ENCODE measurements at places on chromosomes 5 and 9.

GRCh38 chr9:127550751-127551150 is 61.3 kb upstream of the STXBP1 start:
- no peak for DNase-seq

DNA sequence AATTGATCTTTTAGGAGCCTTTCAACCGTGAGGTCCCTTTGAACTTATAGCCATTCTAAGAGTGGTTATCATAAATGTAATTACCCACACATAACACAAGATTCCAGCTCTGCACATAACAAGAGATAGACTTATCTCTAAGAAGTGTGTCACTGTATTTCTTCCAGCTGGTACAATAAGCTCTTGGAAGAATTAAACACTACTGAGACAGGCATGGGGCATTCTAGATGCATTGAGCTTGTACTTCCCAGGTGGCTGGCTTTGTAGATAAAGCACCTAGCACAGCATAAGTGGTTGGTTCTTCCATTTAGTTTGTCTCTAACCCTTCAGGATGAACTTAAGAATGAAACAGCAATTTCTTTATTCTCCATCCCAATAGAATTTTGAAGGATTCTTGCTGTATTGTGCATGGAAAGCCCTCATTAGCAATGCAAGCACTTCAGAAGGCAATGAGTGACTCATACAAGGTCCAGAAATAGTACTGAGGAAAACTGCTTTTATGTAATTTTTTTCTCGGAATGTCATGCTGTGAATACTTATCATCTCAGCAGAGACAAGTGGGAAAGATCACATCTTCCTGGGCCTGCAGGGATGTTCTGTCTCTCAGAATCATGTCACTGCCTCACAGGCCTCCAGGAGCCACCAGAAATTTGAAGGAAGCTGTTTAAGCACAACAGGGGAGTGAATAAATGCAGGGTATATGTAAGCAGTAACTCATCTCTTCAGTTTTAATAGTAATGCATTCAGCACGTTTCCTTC is 91.1 kb upstream of the CD180 start:
- no peak for DNase-seq

- DNase-seq: no peak
Observed at GRCh38 chr5:170542691-170543293, 39.0 kb downstream of the KCNIP1 start.

DNA sequence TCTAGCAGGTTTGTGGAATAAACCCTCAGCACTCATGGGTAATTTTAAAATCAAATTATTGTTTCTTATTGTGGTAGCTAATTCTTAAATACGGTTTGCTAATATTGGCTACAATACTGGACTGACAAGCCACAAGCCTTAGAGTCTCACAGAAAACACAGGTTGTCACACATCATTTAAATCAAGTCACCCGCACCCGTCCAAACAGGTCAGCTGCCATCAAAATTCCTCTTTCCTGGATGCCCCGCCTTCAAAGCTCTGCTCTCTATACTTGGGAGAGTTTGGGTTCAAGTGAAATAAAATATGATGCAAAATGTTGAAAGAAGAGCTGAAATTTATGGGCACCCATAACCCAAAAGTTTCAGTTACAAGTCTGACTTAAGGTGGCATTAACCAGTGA is 12.3 kb upstream of the SUSD1 start:
- no peak for DNase-seq

DNA sequence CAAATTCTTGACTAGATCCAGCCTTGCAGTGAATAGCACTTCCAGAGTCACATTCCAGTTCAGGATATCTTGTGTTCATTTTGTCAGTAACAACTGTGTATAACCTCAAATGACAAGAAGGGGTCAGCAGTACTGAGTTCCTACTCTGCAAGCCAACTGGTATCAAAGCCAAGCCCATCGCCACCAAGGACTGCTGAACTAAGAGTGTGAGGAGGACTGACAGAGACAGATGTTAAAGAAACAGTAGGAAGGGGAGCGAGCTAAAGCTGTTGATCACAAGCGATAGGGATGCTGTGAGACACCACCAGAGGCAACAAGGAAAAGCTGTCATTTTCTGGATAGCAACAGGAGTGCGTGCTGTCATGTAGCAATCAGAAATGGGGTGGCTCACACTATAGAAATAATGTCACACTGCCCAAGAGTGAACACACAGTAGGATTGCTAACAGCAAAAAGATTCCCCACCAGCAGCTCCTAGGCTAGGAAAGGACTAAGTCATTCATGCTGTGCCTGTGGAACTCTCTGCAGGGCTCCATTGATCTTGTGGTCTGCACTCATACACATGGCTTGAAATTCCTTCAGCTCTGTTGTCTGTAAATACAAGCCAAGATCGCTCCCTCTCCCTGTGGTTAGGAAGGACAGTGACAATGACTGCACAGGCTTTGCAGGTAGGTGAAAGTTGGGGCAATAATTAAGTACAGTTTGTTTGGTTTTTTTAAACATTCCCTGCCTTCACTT is 658.6 kb downstream of the NR2F1-AS1 start:
- DNase-seq: no peak

- DNase-seq: no peak
Observed at GRCh38 chr5:178143901-178144300, 9.8 kb downstream of the NHP2 start.

GRCh38 chr5:85868070-85868469 is 749.7 kb upstream of the COX7C start:
- no peak for DNase-seq

DNA sequence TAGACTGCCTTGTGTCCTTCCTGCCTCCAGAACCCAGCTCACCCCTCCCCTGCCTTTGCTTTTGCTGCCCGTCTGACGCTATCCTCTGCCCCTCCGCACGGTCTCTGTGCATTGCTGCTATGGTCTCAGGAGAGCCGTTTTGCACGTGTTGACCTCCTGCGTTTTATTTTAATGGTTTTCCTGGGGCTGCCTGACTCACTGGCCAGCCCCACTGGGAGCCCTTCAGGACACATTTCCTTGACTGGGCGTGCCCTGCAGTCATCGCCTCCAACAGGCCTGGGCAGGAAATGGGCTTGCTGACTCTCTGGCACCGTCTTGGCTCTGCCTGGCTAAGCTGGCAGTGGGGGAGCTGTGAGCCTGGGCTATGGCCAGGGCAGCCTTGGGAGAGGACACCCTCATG is 17.9 kb upstream of the ASS1 start:
- DNase-seq: no peak

DNA sequence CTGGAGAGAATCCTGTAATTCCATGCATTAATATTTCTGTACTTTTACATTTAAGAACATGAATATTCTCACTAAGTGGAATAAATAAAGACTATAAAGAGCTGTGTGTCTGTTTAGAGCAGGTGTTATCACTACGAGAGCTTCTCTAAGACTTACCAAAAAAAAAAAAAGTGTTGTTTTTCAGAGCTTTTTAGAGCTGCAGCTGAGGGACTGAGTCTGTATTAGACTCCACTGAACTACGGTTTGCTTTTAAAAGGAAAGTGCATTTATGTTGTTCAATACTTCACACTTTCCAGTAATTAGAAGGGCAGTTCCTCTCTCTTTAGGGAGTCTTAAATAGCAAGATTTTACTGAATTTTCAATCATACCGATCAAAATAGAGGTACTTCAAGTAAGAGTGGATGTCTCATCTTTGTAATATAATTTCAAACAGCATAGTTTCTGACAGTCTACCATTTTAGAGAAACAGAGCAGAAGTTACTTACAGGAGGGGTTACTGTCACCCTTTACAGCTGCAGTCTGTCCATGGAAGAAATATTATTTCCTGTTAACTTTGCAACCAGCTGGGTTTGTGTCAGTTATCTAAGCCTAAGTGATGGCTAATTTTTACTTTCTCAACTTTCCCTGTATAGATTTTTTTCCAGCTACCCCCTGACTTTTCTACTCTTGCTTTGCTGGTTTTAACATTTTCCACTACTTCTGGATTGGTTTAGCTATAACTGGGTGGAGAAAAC is 2.4 kb downstream of the SYK start:
- DNase-seq: no peak

GRCh38 chr5:103505581-103506305 is 56.8 kb downstream of the NUDT12 start:
- no peak for DNase-seq

- no peak for DNase-seq
Observed at GRCh38 chr5:179267071-179267670, 78.1 kb downstream of the ADAMTS2 start.

DNA sequence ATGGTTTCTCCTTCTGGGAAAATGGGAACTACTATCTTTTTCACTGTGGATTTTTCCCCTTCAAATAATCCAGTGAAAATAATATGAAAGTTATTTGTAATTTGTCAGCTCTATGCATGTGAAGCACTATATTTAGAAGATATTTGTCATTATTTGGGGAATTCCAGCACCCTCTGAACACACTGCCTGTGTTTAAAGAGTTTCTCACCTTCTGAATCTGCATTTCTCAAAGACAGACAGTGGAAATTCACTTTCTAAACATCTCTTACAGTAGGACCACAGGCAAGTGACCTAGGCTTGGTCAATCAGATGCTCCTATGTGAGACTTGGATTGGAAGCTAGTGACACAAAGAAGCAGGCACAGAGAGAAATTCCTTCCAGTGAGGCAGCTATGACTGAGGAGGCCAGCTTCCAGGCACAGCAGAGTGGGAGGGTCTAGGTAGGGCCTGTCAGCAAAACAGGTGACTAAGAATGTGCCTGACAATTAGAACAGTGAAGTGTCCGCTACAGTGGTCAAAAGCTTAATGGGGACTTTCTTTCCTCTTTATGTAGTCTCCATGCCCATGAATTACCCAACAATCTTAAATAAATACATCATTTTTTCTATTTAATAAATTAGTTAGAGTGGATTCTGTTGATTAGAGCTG is 167.2 kb downstream of the HMHB1 start:
- no peak for DNase-seq

- no peak for DNase-seq
Observed at GRCh38 chr9:35026671-35027070, 37.1 kb downstream of the DNAJB5 start.

GRCh38 chr9:28899267-28899666 is 1326.0 kb upstream of the C9orf72 start:
- DNase-seq: no peak

- DNase-seq: no peak
Observed at GRCh38 chr5:177403102-177403791, 2.8 kb upstream of the PFN3 start.

DNA sequence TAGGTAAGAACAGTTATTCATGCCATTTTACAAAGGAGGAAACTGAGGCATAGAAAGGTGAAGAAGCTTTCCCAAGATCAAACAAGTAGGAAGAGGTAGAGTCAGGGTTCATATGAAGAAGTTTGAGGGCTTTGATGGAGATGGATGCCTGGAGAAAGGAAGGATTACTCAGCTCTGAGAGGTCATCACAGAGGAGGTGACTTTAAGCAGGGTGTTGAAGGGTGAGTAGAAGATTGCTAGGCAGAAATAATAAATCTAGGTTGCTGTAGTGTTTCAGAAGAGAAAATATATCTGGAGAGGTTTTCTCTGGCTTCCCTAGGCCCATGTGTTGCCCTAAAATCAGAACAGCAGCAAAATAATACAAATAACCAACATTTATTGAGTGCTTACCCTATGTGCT is 196.3 kb downstream of the PALM2AKAP2 start:
- DNase-seq: no peak

- no peak for DNase-seq
Observed at GRCh38 chr5:135729321-135729786, 105.1 kb upstream of the SLC25A48 start.

DNA sequence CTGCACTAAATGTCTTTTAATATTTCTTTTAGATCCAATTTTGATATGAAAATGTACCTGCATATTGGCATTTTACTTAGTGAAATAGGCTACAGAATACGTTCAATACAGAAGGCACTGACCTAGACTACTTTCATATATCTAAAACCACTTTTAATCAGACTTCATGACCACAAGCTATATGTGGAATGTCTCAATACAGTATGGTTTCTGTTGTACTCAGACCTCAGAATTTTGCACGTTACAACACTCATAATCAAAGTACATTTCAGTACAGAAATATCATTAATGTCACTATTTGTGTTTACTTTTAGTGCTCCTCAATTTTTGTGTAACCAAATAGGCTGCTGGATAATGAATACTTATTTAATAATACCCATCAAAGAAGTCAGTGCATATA is 74.8 kb downstream of the MEF2C start:
- DNase-seq: no peak

- DNase-seq: no peak
Observed at GRCh38 chr5:14035859-14036503, 91.5 kb upstream of the DNAH5 start.

DNA sequence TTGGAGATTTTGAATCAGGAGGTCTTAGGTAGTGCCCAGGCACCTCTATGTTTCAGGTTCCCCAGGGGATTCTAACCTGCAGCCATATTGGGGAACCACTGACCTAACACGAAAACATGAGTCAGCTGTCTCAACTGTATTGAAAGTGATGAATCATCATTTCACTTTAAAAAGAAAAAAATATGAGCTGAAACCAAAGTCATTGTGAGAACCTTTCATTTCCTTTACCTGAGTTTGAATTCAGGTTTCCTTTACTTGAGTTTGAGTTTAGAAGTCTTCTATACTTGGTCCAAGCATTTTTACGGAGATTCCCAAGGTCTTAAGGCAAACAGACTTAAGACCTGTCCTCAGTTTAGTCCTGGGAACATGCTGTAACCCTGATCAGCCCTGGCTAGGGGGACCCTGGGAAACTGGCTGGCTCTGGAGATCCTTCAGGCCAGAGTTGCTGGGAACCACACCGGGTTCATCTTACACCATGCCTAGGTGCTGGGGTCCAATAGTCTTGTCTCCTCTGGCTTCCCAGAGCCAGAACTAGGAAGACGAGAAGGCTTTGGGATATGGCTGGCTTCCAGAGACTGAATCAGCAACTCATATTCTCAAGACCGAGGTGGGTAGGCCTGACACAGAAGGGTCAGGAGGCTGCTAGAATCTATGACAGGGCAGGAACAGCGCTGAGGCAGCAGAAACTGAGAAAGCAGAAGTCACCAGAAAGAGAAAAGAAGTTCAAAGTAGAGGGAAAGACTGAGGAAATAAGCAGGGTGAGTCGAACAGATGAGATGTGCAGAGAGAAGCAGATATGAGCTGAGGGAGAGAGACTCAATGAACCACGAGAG is 16.4 kb upstream of the PDCD1LG2 start:
- no peak for DNase-seq

- no peak for DNase-seq
Observed at GRCh38 chr9:91198405-91198804, 163.3 kb downstream of the AUH start.

DNA sequence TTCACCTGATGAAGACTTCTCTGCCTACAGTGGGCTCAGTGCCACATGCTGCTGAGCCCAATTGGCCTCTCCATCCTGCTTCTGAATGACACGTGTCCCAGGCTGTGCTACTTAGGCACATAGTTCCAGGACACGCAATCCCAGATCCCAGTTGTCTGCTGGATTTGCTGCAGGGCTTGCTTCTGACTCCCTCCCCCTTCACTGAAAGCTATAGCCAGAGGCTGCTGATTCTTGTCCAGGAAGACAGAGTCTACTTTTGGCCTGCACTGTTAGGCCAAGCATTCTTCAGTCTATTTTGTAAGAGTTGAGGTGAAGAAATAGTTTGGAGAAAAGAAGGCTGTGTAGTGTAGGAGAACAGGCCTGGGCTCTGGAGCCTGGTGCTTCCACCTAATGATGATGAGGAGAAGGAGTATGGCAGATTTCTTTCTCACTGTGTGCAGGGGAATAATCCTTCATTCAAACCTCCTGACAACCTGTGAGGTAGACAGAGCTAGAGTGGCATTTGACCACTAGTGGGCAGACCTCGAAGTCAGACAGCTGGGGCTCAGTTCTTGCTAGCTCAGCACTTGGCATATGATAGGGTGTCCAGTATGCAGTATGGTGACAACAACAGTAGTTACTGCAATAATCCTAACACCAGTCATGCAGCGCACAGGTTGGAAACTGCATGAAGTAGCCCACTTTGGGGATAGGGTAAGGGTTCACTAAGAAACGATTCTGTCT is 19.5 kb upstream of the ASPN start:
- no peak for DNase-seq
